NCI-H510A treated with DMSO at 0.1 percent for 48 hours (cell line): ENCODE measurements at places on chromosomes 11 and 22.

- DNase-seq = no peak
Measured at GRCh38 chr11:65953471-65953870, 8.1 kb upstream of the SART1 start.

GRCh38 chr11:832529-833113, at the start of gene CD151:
Gene CD151, plus strand, starts transcription at chr11:832952. Its CDS starts 3,118 bp downstream, at chr11:836070.
- DNase-seq = no peak

DNA sequence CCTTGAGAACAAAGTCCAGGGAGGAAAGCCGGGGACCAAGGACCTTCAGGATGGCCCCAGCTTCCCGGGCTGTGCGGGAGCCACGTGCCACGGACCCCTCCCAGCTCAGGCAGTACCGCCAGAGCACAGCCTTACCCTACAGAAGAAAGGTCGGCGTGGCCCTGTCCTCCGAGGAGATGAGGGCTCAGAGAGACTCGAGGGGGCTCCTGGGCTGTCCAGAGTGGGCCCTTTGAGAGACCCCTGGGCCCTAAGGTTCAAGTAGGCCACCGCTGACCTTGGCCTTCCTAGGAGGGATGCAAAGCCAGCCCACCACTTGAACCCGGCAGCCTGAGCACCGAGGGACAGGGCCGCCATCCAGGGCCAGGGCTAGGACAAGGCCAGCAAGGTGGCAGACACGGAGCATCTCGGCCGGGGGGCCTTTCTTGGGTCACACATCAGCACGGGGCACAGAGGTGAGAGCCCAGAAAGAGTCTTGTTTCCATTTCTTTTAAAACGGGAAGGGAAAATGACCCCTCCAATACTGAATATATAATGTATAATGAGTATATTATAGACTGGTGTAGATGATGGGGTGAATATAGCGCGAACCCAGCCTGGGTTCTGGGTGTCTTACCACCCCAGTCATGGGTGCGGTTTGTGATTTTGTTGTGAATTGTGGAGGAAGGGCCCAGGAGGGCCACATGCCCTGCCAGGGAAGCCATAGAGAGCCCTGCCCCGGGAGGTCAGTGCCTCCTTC, 34.4 kb upstream of the PPARA start:
- no peak for DNase-seq

- peak; percentile 29 for DNase-seq
Measured at GRCh38 chr11:59802639-59803176, 7.9 kb downstream of the MRPL16 start.

DNA sequence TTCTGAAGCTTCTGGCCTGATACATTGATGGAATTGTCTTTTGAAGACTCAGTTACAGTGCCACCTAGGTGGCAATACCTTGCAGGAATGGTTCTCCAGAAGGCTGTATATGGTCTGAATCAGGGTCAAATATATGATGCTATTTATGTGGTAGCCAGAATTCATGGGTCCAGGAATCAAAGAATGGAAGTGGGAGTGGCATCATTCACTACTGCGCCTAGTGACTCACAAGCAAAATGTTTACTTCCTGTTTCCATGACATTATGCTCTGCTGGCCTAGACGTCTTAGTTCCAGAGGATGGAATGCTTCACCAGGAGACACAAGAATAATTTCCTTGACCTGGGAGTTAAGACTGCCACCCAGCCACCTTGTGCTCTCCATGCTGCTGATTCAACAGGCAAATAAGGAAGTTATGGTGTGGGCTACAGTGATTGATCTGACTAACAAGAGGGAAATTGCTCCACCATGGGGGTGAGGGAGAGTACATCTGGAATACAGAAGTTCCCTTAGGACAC, 491.8 kb downstream of the ETS1 start:
- no peak for DNase-seq
